CD14-positive monocyte (primary cell): ENCODE measurements at places on chromosomes 12 and 14. TPM values are rescaled to one million over a fixed set of nuclear protein-coding genes. Genes with fewer than 3 reads are reported as not detected.

The MMAB gene
- polyA plus RNA-seq, result 12.4 TPM

The SRSF5 gene
- polyA plus RNA-seq, result 410 TPM

The ACRBP gene
- 10.3 TPM for polyA plus RNA-seq

The RERGL gene
- polyA plus RNA-seq, result not detected

The AICDA gene
- polyA plus RNA-seq, result not detected

The FGF6 gene
- polyA plus RNA-seq, result not detected in 2 replicates

The ACOT6 gene
- polyA plus RNA-seq, result not detected

The RILPL2 gene
- 21.0 TPM for polyA plus RNA-seq

The SDR9C7 gene
- not detected for polyA plus RNA-seq

The SLCO1B1 gene
- not detected for polyA plus RNA-seq

The INHBE gene
- not detected for polyA plus RNA-seq

The ZBTB1 gene
- 12.4 and 45.4 TPM in 2 replicates for polyA plus RNA-seq

The GPR84 gene
- polyA plus RNA-seq, result 5.6 TPM

The CCDC38 gene
- not detected for polyA plus RNA-seq
